Mesothelial cell of epicardium (in vitro differentiated cells): ENCODE measurements at places on chromosomes 4 and X.
A peak's percentile ranks its signal among the peaks of the same experiment; 100 is the strongest.

DNA sequence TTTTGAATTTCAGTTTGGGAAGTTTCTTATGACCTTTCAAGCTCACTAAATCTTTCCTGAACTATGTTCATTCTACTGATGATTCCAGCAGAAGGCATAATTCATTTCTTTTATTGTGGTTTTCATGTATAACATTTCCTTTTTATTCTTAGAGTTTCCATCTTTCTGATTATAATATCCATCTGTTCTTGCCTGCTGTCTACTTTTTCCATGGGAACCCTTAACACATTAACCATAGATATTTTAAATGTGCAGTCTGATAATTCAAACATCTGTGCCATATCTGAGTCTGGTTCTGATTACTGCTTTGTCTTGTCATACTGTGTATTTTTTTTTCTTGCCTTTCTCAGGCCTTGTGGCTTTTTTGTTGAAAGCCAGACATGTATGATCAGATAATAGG is 234.7 kb downstream of the COX7B2 start:
- H3K4me1 ChIP-seq: no peaks in the 10 kb centered on the region
- H3K4me3 ChIP-seq: no peak overlapping the region
- H3K27me3 ChIP-seq: no peaks in the 10 kb centered on the region
- no peak for DNase-seq

DNA sequence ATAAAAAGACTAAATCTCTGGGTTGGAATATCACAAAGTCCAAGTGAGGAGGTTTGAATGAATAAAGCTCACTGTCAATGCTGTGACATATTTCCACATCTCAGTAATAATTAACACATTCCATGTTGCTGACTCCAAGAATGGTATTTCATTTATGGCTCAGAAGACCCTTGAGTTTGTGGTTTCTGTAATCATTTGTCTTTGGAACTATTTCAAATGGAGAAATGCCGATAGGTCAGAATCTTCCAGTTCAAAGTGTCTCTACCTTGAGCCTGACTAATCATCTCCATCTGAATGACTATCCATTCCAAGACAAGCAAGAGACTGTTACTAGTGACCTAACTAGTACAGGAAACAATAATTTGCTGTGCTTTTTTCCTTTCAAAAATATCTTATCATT is 24.2 kb upstream of the SLC2A9 start:
- no peak overlapping the region for H3K27ac ChIP-seq
- DNase-seq: no peak
- H3K4me1 ChIP-seq: peaks cover 18% of the 10 kb centered on the region

DNA sequence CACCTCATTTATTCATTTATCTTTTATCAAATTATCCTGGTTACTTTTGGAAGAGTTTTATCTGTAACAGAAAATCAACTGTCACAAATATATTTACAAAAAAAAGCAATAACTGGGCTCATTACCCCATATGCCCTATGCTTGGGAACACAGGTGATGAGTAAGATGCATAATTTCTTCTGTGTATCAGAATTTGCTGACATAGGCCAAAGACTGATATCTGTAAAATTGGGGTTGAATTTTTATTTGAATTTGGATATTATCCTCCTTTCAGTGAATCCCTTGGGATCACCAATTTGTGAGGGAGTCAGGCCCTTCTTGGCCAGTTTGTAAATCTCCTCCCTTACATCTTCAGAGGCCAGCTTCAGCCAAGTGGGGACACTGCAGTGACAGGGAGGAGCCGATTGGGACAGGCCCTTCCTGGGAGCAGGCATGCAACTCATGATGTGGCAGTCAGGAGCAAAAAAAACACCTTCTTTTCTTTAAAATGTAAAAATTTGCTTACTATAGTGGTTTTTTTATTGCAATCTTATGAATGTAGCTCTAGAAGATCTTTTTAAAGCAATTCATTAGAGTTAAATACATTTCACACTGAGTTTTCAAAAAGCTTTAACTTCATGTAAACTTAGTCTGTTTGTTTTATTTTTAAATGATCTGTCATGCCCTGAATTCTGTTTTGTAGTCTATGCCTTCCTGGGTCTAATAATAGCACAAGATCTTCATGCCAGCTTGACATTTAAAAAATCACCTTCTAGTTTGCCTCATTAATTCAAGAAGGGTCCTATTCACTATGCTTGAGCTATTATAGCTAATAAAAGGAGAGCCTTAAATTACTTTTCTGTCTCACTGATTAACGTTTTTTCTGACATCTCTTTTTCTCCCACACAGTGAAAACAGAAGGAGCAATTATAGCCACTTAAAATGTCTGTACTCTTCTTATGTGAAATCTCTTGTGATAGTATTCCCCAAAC is 136.6 kb upstream of the SPRY1 start:
- no peak overlapping the region for H3K4me3 ChIP-seq
- peaks cover 35% of the 10 kb centered on the region for H3K4me1 ChIP-seq
- DNase-seq: no peak
- H3K27ac ChIP-seq: peak overlapping the region; percentile 15
- H3K36me3 ChIP-seq: peaks cover 5% of the 10 kb centered on the region

GRCh38 chr4:115149106-115149505 is 35.7 kb upstream of the NDST4 start:
- H3K27me3 ChIP-seq: no peaks in the 10 kb centered on the region
- no peak overlapping the region for H3K4me3 ChIP-seq
- H3K4me1 ChIP-seq: peaks cover 13% of the 10 kb centered on the region
- H3K36me3 ChIP-seq: no peaks in the 10 kb centered on the region

DNA sequence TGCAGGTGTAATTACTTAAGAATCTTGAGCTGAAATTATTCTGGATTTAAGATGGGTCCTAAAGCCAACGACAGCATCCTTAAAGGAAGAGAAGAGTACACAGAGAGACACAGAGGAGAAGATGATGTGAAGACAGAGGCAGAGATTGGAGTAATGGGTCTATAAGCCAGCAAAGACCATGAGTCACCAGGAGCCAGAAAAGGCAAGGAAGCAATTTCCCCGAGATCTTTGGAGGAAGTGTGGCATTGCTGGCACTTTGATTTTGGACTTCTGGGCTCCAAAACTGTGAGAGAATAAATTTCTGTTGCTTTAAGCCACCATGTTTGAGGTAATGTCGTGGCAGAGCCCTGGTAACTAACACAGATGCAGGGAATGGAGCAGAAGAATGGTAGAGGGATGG is 32.4 kb upstream of the LGI2 start:
- no peak for DNase-seq
- no peak overlapping the region for H3K4me3 ChIP-seq
- peaks cover 13% of the 10 kb centered on the region for H3K4me1 ChIP-seq
- no peaks in the 10 kb centered on the region for H3K36me3 ChIP-seq
- no peak overlapping the region for H3K27ac ChIP-seq

DNA sequence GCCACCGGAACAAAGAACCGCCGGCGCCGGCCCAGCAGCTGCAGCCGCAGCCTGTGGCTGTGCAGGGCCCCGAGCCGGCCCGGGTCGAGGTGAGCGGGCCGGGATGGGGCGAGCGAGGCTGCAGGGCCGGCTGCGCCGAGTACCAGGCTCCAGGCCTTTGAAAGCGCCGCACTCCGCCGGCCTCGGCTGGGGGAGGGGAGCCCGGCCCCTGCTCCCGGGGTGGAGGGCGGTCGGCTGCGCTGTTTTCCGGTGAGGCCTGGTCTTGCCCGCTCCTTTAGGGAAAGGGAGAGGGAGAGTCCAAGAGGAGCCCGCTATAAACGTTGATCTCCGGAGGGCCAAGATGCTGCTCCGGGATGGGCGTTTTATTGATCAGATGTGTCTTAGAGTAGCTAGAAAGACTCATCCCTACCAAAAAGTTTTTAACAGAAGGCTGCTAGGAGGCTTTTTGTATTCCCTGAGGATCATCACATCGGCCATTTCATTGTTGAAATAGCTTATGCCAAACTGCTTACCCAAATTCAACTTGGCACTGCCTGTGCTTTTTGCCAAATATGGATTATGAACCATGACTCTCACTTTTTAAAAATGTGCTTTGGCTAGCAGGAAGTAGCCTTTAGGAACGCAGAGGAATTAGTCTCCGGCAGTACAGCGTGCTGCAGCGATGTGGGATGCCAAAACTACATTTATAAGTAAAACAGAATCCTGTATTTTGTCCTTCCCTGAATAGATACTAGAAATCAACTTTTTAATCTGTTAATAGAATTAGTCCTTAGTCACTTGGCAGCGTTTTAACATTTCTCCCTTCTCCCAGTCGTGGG is 760 bp downstream of the TMEM165 start:
- H3K4me3 ChIP-seq: peak overlapping the region; percentile 86
- peaks cover 4% of the 10 kb centered on the region for H3K36me3 ChIP-seq
- DNase-seq: peak; percentile 23
- H3K27me3 ChIP-seq: peaks cover 2% of the 10 kb centered on the region
- H3K4me1 ChIP-seq: peaks cover 33% of the 10 kb centered on the region
- H3K27ac ChIP-seq: peak overlapping the region; percentile 92

- H3K4me3 ChIP-seq: no peak overlapping the region
- H3K36me3 ChIP-seq: peaks cover 3% of the 10 kb centered on the region
- no peak overlapping the region for H3K27ac ChIP-seq
- peaks cover 2% of the 10 kb centered on the region for H3K27me3 ChIP-seq
Measured at GRCh38 chrX:20538974-20539373, 272.3 kb upstream of the RPS6KA3 start.

DNA sequence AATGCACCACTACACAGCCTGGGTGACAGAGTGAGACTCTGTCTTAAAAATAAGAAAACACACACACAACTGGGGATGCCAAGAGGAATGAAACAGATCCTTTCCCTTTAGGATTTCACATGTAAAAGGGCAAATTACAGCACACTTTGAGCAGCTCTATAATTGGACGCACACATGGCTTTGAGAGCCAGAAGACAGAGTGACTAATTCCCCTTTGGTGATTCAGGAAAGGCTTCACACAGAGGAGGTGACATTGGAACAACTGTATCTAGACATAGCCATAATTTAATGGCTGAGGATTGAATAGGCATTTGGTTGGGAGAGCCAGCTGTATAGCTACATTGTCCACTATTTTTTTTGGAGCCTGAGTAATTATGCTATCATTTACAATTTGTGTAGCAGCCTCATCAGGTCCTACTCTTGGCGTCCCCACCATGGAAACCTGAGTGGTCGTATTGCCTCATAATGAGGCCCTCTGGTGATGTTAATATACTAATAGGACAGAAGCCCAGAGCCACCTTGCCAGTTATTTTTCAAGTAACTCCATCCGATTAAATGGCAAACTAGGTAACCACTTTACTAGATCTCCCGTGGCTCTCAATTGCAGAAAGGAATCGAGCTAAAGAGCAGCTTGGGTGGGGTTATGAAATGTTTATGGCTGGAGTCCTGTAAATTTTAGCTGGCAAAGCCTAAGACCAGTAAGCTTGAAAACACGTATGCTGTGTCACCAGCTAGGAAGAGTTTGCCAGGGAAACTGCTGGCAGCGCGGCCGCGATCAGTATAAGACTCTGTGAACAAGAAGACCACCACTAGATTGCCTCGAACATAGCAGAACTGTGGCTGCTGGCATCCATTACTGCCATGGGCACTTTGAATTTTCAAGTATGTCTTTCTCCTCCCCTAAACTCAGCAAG is 8.5 kb upstream of the PPEF1 start:
- no peaks in the 10 kb centered on the region for H3K4me1 ChIP-seq
- no peak overlapping the region for H3K27ac ChIP-seq
- H3K27me3 ChIP-seq: no peaks in the 10 kb centered on the region
- no peak overlapping the region for H3K4me3 ChIP-seq
- no peak for DNase-seq

DNA sequence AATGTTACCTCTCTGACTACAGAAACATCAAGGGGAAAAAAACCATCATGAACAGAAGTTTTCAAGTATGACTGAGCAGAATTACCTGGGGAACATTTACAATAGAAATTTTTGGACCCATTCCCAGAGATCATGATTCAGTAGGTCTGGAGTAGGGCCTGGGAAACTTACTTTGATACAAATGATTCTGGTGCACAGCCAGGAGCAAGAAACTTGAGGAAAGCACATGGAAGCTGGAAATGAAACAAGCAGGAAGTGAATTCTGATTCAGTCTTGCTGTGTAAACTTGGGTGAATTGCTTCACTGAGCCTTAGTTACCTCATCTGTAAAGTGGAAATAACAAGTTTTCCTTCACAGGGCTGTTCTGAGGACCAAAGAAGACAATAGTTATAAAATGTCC is 192.5 kb upstream of the TAPT1 start:
- H3K4me1 ChIP-seq: peaks cover 2% of the 10 kb centered on the region
- no peaks in the 10 kb centered on the region for H3K36me3 ChIP-seq
- DNase-seq: no peak

GRCh38 chrX:121886557-121886956 is 839.1 kb downstream of the GLUD2 start:
- H3K27ac ChIP-seq: no peak overlapping the region
- no peak overlapping the region for H3K4me3 ChIP-seq
- no peak for DNase-seq
- H3K27me3 ChIP-seq: no peaks in the 10 kb centered on the region

GRCh38 chr4:99855678-99856077 is 38.5 kb downstream of the LAMTOR3 start:
- H3K36me3 ChIP-seq: no peaks in the 10 kb centered on the region
- H3K4me3 ChIP-seq: no peak overlapping the region
- H3K27ac ChIP-seq: no peak overlapping the region
- no peaks in the 10 kb centered on the region for H3K27me3 ChIP-seq

DNA sequence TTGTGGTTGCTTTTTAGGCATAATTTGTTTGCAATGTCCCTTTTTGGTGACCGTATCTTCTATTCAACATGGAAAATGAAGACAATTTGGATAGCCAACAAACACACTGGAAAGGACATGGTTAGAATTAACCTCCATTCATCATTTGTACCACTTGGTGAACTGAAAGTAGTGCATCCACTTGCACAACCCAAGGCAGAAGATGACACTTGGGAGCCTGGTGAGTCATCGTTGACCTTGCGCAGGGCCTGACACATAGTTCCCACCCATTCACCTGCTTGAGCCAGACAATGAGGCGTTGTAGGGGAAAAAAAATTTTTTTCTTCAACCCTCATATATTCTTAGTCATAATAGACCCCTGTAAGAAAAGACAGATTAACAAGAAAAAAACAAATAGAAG is 32.4 kb downstream of the EGF start:
- no peak for DNase-seq
- H3K27me3 ChIP-seq: no peaks in the 10 kb centered on the region
- no peak overlapping the region for H3K27ac ChIP-seq
- no peaks in the 10 kb centered on the region for H3K36me3 ChIP-seq

DNA sequence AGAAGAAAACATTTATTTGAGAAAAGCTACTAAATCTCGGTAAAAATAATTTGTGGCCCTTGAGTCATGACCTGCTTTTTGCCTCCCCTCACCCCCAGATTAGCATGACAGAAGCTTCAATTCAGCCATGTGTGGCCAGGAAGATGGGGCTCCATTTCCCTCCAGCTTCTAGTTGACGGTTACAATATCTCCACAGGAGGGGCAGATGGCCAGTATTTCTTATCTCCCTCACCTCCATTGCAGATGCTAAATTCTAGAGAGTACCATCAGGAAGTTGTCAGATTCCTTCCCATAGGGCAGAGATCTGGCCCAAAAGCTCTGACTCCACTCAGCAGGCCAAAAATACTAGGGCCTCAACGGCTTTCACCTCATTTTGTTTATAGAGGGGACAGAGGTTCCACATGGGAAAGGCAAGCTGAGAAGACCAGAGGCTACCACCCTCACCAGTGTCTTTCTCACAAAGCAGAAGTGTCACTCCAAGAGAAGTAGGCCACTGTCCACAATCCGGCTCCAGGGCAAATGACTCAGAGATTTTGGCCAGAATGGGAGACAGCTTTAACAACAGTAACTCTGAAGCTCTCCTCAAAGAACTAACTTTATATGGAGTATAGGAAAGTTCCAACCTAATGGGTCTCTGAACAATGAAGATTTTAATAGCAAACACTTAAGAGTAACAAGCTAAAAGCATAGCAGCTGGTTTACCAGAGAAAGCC is 108.3 kb downstream of the TBC1D19 start:
- H3K36me3 ChIP-seq: peaks cover 49% of the 10 kb centered on the region
- H3K4me3 ChIP-seq: no peak overlapping the region
- H3K4me1 ChIP-seq: peaks cover 3% of the 10 kb centered on the region
- DNase-seq: no peak
- H3K27me3 ChIP-seq: no peaks in the 10 kb centered on the region
- H3K27ac ChIP-seq: no peak overlapping the region

- no peak for DNase-seq
- H3K27ac ChIP-seq: no peak within 1 kb of the TSS
- no peaks in the 10 kb centered on the region for H3K27me3 ChIP-seq
Measured at GRCh38 chr4:75902352-75902751, at the start of gene PPEF2. TSS of gene PPEF2 (minus strand) at chr4:75902452. CDS start at chr4:75896325, 6,127 bp downstream.
